ENCODE measurements at places on chromosomes 5 and 9.

DNA sequence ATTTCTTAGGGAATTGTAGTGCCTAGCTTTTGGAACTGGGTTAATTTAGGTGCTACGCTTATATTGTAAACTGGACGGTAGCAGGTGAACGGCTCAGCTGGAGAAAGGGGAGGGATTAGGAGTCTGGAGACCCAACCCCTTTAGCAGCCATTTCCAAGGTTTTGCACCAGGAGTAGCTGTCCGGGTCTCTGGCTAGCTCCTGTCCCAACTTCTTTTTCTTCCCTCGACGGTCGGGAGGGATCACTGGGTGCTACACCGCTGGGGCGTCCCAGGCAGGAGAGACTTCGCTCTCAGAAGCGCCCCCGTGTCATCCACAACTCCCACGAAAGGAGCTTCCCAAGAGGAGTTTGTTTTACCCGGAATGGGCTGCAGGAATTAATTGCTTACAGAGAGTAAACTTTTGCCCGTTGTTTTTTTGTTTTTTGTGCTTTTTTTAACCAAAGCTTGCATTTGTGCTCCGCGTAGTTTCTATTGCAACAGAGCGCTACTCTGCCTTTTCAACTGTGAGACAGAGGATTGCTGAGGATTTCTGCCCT lies 1640.9 kb upstream of the C9orf72 start:
- peak; percentile 58 for DNase-seq

GRCh38 chr9:73143711-73144328 lies 7.8 kb upstream of the ANXA1 start:
- peak; percentile 84 for DNase-seq

DNA sequence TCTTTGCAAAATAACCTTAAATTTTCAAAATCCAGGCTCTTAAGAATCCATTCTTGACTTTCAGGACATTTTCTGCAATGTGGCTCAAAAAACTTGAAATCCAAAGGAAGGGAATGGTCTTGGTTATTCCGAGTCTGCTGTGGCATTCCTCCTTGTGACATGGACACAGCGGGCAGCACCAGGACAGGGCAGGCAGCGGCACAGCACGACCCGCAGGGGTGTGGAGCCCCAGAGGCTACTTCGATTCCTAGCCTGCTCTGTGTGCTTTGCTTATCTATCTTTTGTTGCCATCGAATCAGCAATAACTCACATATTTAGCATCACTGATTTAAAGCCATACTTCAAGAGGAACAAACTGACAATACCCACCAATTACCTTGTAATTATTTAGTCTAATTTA lies 420.2 kb upstream of the IRX1 start:
- DNase-seq = no peak

GRCh38 chr5:147751156-147751830 lies 31.2 kb downstream of the JAKMIP2 start:
- DNase-seq = no peak

GRCh38 chr5:180642181-180642775 lies 7.1 kb downstream of the FLT4 start:
- no peak for DNase-seq

- no peak for DNase-seq
These were observed 39.6 kb upstream of the FRRS1L start for GRCh38 chr9:109206670-109207069.

DNA sequence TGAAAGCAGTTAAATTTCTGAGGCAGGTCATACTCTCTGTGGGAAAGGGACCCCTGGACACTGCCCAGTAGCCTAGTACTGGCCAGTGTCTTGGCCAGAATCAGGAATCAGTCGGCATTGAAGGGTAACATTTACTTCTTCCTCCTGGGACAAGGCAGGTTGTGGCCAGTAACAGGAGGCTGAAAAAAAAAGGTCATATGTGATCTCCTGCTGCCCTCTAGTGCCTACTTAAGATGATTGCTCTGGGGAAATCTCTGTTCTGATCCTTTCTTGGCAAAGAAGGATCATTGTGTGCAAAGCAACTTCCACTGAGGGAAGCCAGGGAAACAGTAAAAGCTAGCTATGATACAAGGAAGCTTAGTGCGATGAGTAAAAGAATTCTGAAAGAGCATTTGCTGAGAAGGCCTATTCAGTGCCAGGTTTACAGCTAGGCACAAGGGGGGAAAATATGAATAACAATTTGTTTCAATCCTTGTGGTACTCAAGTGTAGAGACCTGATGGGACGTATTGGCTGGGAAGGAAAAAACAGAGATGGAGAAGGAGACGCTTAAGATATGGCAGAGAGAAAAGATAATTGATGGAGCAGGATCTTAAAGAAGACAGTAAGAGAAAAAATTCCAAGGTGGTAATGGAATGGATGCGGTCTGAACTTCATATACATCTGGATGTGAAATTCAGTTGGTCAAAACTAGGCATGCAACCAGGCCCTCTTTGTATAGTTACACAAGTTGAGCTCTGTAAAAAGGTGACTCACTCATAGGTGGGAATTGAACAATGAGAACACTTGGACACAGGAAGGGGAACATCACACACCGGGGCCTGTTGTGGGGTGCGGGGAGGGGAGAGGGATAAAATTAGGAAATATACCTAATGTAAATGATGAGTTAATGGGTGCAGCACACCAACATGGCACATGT lies 25.8 kb upstream of the TRIM32 start:
- DNase-seq = peak; percentile 30

- no peak for DNase-seq
These were observed 531 bp downstream of the TMEM210 start for GRCh38 chr9:137171149-137171900.

DNA sequence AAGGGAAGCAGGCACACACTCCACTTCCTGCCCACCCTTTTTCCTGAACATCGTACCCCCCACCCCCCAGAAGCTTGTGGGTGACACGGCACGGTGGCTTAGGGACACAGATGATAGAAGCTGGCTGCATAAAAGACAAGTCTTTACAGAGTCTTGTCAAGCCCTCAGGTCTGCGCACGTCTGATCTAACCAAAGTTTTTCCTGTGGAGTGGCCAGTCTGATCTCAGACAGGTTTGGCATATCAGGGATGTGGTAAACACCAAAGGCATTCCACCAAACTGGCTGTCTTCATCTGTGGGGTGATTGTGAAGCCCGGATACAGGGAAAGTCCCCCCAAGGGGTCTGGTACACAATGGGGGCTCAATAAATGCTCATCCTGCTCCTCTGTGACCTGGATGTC lies 50.0 kb downstream of the CRB2 start:
- DNase-seq = no peak

DNA sequence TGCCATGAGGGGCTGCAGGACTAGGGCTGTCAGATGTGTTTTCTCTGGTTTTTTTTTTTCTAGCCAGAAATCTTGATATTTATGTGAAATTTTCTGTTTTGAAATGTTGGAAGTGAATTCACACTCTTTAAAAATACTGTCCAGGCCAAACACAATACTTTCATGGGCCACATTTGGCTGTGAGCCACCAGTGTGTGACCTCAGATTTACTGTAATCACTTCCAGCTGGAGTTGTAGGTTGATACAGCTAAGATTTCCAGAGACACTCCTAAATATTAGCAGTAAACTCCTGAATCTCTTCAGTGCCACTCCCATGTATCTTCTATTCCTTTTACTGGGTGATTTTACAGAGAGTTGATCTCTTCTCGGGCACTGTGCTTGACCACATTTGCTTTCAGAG lies 92.2 kb upstream of the CKMT2 start:
- DNase-seq = no peak

- no peak for DNase-seq
These were observed 1.3 kb downstream of the RAI14 start for GRCh38 chr5:34657274-34657921.

GRCh38 chr9:101073122-101073521 lies 44.6 kb downstream of the PLPPR1 start:
- DNase-seq = no peak

GRCh38 chr5:68499987-68500386 lies 284.4 kb downstream of the PIK3R1 start:
- DNase-seq = no peak

- no peak for DNase-seq
These were observed 766.2 kb downstream of the PTPRD start for GRCh38 chr9:9846557-9846956.

GRCh38 chr5:173394701-173395100 lies 66.5 kb upstream of the STC2 start:
- DNase-seq = no peak

- DNase-seq = no peak
These were observed 19.1 kb downstream of the IQGAP2 start for GRCh38 chr5:76422227-76422626.

GRCh38 chr5:39231705-39232525 lies 12.6 kb upstream of the FYB1 start:
- DNase-seq = no peak
